ENCODE measurements at places on chromosomes 1 and 21.

- DNase-seq, result no peak
Measured at GRCh38 chr1:92822879-92823278, 9.0 kb upstream of the RPL5 start.

DNA sequence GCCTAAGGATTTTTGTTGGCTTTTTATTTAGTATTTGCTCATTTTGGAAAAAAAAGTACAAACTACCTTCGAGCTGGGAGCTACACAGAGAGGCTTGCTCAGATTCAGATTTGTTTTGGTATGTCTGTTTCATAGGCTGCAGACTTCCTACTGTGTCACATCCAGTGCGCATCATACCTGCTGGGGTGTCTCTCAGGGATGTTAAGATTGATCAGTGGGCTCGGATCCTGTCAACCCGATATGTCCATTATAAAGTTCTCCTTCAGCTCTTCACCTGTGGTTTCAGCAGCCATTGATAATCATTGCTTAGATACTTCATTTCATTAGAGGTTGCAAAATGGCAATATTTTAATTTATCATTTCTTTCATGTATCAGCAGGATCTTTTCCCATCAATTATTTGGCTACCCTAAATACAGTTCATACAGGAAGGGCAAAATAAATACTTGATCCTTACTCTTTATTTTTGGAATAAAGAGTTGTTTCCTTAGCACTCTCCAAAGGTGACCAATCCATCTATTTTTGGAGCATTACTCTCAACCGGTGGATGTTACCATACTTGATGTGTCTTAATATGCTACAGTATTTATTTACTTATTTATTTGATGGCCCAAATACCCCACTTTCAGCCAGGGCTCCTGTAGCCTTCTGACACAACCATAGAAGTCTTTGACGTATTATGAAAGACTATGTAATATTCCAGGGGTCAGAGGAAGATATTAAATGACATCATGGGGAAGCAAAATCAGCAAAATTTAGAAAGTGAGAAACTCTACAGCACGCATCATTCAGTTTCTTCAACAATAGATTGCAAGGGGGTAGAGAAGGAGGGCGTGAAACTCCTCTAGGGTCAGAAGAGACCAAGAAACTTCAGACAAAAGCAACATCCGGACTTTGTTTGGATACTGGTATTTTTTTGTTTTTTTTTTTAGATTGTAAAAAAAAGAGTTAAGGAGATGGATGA, 55.3 kb upstream of the HNRNPU start:
- no peak for DNase-seq

DNA sequence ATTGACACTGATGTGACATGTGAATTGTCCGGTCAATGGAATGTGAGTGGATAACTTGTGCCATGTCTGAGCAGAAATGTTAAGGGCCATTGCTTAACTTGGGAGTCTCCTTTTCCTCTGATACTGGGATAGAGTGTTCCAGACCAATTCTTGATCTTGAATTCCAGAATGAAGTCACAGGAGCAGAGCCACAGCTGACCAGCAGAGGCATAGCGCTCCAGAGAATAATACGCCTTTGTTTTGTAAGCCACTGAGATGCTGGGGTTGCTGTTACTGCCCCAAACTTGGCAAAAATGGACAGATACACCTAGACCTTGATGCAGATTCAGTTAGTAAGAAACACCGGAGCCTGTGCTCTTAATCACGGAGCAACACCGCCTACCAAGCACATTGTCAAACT, 6.3 kb downstream of the KCNJ6 start:
- DNase-seq, result no peak

GRCh38 chr1:208100906-208101305, 143.3 kb downstream of the PLXNA2 start:
- peak; percentile 89 for DNase-seq

GRCh38 chr1:247681288-247681897, 1.9 kb upstream of the OR13G1 start:
- no peak for DNase-seq

DNA sequence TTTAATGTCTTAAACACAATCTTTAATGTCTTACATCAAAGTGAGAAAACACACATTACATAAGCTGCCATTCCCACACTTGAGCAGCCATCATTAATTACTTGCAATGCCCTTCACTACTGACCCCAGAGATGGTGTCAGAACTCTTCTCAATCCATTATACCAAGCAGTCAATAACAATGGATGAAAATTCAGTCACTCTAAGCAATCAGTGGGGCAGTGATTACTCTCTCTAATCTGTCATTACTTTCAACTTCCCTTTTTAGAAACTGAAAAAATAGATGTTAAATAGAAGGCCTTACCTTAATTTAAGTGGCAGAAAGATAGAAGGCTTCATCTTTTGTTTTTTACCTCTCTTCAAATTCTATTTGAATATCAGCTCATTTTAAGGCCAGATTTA, 9.7 kb upstream of the FRRS1 start:
- DNase-seq, result no peak

- no peak for DNase-seq
Measured at GRCh38 chr1:42179275-42179674, 14.7 kb upstream of the GUCA2A start.

Data from NCI-H187 treated with DMSO at 0.1 percent for 48 hours (cell line).